ENCODE measurements at places on chromosomes 2 and 18. TPM values are rescaled to one million over a fixed set of nuclear protein-coding genes. Genes with fewer than 3 reads are reported as not detected.

The TAF4B gene
- polyA plus RNA-seq: 0.38 TPM

The CDK15 gene
- 15.7 TPM for polyA plus RNA-seq

The CABYR gene
- polyA plus RNA-seq: 6.2 TPM

The PECR gene
- polyA plus RNA-seq: 12.8 TPM

DNA sequence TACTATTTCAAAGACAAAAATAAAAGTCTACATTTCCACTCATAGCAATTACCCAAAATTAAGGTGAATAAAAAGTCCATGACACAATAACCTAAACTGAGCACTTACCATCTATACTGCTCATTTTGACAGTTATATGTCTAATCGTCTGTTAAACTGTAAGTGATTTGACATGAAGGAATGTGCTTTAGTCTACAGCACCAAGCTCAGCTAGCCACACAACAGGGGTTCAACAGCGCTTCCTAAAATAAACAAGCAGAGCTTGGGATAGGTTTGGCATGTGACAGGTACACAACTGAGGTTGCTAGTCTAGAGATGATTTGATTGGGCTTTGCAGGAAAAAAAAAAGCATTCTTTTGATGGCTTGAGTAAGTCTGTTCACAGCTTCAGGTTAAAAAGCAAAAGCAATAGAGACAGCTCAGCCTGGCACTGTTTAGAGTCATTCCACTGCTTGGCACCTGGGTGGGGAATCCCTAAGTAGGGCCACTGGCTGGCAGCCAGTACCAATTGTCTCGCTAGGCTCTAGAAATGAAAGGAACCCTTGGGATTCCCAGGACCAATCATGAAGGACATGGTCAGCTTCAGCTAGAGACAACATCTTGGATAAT lies 78.6 kb downstream of the BARD1 start:
- no peak for DNase-seq
- H3K27ac ChIP-seq: no peak overlapping the region
- no peaks in the 10 kb centered on the region for H3K27me3 ChIP-seq
- H3K4me1 ChIP-seq: no peaks in the 10 kb centered on the region
- H3K4me3 ChIP-seq: no peak overlapping the region
- peaks cover 5% of the 10 kb centered on the region for H3K36me3 ChIP-seq

The MC4R gene
- polyA plus RNA-seq: 0.14 TPM

- H3K27ac ChIP-seq: no peak overlapping the region
- peak; percentile 50 for DNase-seq
- peaks cover 7% of the 10 kb centered on the region for H3K4me1 ChIP-seq
- no peak overlapping the region for H3K4me3 ChIP-seq
- H3K27me3 ChIP-seq: no peaks in the 10 kb centered on the region
Observed at GRCh38 chr2:99670768-99671734, 181.2 kb upstream of the REV1 start.

GRCh38 chr2:233082931-233083755 lies 23.0 kb downstream of the INPP5D start:
- H3K4me3 ChIP-seq: no peak overlapping the region
- H3K36me3 ChIP-seq: no peaks in the 10 kb centered on the region
- no peak overlapping the region for H3K27ac ChIP-seq
- peaks cover 11% of the 10 kb centered on the region for H3K27me3 ChIP-seq
